ENCODE measurements at places on chromosomes 11 and 22.

- no peak for DNase-seq
These were observed 959 bp upstream of the HIPK3 start for GRCh38 chr11:33256031-33256812.

DNA sequence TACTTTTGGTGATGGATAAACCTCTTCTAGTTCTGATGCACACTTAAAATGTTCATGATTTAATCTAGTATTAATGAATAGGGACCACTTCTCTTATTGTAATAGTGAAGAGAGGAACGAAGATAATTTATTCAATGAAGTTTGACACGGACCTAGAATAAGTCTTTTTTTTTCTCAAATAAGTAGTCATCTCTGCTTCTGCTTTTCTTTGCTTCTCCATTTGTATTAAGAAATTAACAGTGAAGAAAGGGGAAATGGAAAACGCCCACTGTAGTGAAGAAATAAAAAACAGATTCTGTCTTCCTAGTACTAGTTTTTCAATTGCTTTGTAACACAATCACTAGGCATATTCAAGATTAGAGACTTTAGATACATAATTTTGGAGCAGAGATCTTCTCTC, 73.0 kb downstream of the CD44 start:
- DNase-seq = no peak

- DNase-seq = no peak
These were observed 23.8 kb upstream of the OAF start for GRCh38 chr11:120186774-120187591.

- no peak for DNase-seq
These were observed 261.0 kb downstream of the BRD1 start for GRCh38 chr22:49566693-49567092.

- DNase-seq = no peak
These were observed 445.6 kb downstream of the TBC1D22A start for GRCh38 chr22:47207846-47208554.

DNA sequence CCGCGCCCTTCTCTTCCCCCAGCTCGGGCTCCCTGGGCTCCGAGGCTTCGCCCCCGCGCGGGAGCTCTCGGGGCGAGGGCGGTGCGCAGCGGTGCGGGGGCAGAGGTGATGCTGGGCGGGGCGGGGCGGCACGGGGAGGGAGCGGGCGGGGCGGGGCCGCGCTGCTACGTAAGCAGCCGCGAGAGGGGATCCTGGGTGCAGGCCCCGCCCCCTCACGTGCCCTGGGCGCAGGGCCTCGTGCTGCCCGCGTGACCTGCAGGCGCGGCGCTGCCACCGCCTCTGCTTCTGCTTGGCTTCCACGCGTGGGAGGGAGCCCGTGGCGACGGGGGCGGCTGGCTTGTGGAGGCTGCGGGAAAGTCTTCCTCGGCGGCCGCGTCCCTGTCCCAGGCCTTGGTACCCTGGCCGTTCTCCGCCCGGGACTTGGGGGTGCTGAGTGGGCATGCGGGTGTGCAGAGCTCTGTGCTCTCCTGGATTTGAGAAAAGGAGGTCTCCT, 132.6 kb upstream of the HSD17B12 start:
- no peak for DNase-seq

DNA sequence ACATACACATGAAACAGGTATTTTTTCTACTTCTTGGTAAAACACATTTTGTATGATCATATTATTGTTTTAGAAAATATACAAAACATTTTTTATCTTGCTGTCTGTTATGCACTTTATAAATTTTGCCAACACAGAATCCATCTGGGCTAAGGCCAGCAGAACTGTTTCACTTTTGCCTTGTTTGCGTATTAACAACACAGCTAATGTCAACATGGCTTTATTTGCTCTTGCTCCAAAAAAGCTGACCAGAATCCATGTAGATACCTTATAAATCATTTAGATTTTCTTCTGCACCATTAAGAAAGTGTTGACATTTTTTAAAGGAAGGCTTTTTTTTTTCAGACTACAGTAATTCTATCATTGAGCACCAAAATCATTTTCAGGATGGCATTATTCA, 58.1 kb upstream of the PGR start:
- no peak for DNase-seq

DNA sequence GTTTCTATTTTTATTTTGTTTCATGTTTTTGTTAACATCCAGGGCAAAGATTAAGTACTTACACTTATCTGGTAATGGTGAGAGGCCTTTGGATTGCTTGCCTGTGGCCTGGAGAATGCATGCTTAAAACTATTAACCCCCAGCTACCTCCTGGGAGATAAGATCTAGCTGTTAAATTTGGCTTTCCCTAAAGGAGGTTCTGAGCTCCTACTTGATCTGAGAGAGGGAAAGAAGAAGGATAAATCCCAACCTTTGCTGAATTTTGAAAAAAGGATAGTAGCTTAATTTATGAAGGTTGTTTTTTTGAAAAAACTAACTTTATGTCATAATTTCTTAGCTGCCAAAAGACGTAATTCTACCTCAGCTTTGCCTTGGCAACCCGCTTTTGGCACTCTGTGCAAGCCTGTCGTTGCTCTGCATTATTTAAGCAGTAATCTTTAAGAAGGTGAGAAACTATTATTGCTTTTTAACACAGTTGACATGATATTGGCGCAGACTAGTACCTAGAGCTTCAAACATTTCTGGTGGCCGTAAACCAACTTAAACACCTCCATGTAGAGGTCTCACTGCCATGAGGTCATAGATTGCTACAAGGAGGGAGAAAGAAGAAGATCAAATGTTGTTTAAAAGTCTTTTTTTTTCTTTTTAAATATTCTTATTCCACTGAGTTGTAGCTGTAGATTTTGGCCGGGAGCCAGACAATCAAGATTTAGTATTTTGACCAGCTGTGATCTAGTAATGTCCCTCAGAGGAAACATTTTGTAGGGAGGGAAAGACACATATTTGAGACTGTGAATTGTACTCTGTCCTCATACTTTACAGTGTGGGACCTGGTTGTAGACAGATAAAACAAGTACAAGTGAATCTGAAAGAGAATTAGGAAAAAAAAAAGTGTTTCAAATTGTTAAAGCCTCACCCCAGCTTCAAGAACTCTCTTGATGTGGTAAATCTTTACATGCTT, 74.4 kb downstream of the WNT11 start:
- DNase-seq = no peak

DNA sequence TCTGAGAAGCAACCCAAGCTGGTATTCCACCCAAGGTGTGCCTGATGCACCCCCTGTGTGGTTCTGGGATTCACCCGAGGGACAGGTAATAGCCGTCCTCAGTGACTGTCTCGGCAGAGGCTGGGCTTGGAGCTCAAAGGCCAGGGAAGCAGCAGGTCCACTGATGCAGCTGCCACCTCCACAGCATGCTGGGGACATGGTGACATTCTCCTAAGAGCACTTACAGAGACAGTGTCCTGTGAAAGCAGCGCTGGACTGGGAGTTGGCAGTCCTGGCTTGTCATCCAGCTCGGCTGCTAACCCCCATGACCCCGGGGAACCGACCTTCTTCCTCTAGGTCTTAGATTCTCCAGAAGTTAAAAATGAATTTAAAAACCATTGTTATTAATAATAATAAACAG, 72.8 kb downstream of the RPUSD4 start:
- no peak for DNase-seq

DNA sequence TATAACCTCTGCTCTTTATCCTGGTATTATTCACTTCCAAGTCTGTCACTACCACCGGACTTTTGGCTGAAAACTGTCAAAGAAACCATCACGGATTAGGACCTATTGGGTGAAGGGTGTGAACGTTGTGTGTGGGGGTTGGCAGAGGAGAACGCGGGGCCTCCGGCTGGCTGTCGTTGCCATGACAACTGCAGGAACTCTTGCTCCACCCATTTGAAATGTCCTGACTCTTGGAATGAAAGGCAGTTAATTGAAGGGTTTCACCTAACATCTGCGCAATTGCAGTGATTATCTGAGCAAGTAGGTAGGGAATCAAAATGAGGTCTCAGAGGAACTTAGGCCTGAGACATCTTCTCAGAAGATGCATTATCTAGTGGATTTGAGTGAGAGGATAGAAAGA, 60.9 kb upstream of the CLMP start:
- DNase-seq = no peak

- no peak for DNase-seq
These were observed 14.6 kb upstream of the POLD3 start for GRCh38 chr11:74577624-74578396.

GRCh38 chr11:64164392-64165312, 1.3 kb downstream of the MACROD1 start:
- no peak for DNase-seq

DNA sequence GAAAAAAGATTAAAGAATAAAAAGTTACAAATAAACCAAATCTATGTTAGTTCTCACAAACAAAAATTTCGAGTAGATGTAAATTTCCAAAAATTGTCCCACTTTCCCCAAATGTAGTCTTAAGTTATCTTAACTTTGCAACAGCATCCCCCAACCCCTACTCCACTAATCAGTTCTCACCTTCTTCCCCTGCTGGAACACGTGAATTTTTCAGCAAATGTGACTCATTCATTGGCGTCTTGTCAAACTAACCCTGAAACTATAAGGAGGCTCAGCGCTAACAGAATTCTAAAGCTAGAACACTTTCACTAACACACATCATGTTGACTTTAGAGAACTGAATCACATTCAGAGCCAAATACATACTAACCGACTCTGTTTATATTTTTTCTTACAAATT, 46.1 kb downstream of the PHF21A start:
- DNase-seq = no peak

- no peak for DNase-seq
These were observed 48.1 kb upstream of the CWF19L2 start for GRCh38 chr11:107505647-107506225.

DNA sequence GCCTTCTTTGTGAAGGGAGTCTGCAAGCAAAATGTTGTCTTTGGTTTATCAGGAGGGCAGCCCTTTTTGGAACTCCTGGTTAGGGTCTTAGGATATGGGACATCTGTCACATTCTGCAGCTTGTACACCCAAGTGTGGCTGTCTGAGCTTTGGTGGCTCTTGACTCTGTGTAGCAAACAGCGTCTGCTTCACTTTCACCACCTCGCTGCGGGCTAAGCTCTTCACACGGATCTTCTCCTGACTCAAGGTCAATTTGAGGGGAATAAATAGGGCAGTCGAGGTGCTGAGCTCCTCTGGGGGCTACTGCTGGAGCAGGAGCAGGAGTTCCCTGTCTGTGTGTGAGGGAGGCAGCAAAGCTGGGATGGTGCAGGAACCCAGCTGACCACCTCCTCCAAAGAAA, 10.6 kb downstream of the MICAL2 start:
- no peak for DNase-seq

DNA sequence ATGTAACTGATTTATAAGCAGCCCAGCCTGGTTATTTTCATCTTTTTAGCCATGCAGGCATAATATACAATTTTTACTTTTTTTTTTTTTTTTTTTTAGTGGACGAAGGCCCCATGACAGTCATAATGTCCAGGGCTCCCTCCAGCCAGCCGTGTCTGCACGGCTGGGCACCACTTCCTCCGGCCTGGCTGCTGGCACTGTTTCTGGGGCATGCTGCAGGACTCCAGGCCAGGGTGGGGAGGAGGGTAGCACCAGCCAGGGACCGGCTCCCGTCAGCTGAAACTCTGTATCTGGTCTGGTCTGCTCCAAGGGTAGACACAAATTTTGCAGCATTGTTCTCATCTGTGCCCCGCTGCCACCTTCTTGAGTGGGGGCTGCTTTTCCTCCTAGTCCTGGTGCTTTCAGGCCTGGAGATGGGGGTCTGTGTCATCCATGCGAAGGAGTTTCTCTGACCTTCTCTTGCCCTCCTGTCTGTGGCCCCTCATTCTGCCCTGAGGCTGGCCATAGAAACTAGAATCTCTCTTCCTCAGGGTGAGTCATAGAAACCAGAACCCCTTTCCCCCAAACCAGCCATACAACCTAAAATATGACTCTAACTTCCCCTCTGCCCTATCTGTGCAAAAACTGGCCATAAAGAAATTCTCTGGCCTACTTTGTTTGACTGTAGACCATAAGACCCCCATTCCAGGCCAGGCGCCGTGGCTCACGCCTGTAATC, 9.2 kb upstream of the RRP7A start:
- DNase-seq = no peak

DNA sequence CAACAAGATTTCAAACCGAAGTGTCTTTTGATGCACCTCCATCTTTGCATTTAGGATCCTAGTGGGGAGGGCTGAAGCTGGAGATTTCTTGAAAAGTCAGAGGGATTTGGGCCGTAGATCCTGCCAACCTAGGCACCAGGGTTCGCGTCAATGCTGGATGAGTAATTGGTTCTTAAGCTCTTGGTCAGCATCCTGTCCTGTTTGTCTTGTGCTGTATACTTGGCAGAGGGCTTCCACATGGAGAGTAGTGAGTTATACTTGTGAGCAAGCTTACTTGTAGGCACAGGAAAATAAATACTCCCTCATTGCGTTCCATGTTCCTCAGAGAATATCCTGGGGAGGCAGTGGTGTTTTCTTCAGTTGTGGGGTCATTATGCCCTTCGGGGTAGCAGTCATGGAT, 12.6 kb downstream of the INSC start:
- peak; percentile 22 for DNase-seq

- no peak for DNase-seq
These were observed 214.1 kb downstream of the TBC1D22A start for GRCh38 chr22:46976598-46976997.

DNA sequence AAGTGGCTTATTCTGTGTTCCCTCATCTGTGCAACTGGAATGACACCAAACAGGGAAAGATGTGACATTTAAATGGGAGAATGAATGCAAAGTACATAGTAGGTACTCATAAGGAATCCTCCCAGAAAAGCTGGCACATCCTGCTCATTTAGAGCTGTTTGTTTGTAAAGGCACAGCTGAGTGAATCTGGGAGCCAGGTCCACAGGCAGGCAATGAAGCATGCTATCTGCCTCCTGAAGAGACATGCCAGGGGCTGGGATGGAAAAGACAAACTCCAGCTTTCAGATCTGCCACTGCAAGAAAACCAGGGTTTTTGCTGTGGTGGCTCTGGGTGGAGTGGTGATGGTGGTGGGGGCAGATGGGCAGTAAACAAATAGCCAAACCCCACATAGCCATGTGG, 150.1 kb downstream of the TENM4 start:
- no peak for DNase-seq

DNA sequence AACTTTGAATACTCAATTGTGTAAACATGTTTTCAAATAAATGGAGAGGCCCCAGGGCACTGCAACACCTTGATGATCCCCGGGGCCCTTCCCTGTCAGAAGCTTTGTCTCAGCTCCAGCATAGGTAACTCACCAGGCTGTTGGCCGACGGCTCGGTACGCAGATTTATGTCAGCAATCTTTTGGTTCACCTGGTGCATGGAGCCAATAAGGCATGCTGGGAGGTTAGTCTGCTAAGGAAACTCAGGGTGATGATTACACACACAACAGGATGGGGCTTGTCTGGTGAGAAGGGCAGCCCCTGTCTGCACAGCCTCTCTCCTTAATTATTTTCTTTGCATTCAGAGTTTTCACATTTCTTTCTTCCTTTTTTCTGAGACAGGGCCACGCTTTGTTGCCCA, 10.8 kb downstream of the FAM227A start:
- DNase-seq = no peak

GRCh38 chr11:926341-926916, 759 bp downstream of the AP2A2 start:
- DNase-seq = no peak

Measured in brain pericyte (primary cell).